ENCODE measurements at places on chromosomes 6 and 20.

DNA sequence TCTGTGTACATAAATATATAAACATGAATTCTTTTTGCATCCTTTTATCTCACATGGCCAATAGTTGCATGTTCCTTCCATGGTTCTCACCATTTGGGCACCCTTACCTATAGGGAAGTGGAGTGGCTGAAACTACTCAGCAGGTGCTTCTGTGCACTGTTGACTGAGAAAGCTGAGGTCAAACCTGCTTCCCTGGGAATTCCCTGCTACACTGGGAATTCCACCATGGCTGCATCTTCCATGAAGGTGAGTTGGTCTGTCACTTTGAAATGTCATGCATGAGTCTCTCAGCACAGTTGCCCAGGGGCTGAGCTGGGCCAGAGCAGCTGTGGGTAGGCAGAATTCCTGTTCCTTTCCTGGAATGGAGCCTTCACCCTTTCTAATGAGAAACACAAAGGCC, 193.8 kb upstream of the PRSS16 start:
- no peak for DNase-seq

GRCh38 chr20:39624316-39624715, 662.2 kb downstream of the DHX35 start:
- no peak for DNase-seq

- DNase-seq: no peak
Observed at GRCh38 chr6:140563728-140564127, 1189.3 kb upstream of the CITED2 start.

GRCh38 chr20:22245139-22245538, 339.2 kb downstream of the FOXA2 start:
- DNase-seq: no peak

DNA sequence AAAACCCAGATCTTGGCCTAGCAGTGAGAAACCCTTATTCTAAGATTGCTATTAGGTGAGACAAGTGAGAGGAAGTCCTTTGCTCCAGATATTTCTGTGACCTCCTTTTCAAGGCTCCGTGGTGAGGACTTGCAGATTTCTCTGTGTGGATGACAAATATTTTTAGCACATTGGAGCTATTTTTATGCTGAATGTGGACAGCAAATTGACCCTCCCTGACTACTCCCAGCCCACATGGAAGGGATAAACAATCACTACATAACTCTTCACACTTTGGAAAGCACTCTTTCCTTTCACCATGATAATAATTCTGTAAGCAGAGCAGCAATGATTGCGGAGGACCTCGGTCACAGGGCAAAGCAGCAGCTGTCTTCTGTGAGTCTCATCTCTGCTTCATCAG, 88.0 kb upstream of the ADGRF1 start:
- no peak for DNase-seq

DNA sequence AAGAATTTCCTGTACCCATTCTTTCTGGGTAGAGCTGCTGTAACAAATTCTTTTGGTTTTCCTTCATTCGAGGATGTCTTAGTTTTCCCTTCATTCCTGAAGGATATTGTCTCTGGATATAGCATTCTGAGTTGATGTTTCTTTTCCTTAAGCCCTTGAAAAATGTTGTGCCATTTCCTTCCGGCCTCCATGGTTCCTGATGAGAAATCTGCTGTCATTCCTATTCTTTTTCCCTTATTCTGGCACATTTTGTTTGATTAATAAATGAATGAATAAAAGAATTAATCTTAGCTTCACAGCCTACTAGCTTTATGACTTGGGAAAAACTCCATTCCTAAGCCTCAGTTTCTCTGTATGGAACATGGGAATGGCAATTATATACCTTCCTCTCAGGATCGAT, 173.1 kb downstream of the EYA2 start:
- DNase-seq: no peak

DNA sequence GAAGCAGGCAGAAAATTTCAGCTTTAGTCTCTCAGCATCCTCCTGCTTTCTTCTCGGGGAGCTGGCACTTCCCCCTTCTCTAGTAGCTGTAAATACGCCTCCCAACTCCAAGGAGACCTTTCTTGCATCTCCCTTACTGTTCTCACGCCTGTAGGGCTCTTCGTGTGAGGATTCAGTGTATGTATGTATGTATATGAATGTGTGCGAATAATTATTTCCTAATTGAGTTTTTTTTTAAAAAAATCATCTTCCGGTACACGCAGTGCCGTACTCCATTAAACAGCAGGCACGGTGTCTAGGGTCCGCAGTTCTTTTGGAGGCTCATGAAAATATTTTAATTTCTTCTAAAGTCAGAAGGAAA, 85.4 kb downstream of the HFE start:
- DNase-seq: peak; percentile 56

- DNase-seq: no peak
Observed at GRCh38 chr6:30360139-30360538, 15.2 kb downstream of the RPP21 start.

DNA sequence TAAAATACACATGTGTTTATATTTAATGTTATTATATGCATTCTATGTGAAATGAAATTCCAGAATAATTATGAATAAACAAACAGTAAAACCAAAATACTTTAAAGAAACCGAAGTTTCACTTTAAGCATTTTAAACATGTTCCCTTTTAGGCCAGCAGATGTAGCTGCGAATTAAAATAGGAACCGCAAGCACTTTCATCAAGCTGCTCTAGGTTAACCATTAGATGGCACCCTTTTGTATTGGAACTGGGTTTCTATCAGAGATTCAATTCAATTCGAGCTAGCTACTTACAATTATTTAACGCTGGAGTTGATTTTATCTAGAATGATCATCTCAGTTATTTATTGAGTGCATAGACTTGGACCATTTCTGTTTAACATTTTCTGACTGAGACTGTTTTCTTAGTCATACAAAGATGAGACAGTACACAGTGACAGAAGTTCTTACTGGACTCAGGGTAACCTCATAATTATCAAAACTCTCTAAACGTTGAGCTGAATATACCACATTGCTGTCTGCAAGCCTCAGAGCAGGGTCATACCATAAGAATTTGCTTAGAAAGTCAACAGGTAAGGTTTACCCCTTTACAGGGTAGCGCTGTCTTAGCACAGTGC, 8.5 kb downstream of the TMEM242 start:
- DNase-seq: peak; percentile 75

DNA sequence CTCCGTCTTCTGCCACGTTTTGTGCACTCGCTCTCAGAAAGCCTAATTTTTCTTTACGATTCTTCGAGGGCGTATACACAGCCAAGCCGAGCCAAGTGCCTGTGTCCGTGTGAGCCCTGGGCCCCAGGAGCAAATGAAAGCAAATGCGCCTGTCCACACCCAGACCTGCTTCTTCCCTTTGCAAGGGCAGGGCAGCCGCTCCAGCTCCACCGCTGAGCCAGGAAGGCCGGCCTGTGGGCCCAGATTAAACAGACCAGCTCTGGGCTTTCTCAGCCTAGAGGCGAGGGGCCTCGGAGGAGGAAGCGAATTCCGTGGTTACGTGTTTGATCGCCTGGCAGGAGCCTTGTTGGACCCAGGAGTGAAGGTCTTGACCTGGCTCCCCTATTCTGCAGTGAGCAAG, 184.6 kb downstream of the SMOC2 start:
- no peak for DNase-seq

GRCh38 chr6:133550026-133550425, 308.9 kb downstream of the EYA4 start:
- no peak for DNase-seq

GRCh38 chr6:54361188-54361587, 52.9 kb downstream of the TINAG start:
- DNase-seq: no peak

GRCh38 chr20:48682529-48683363, 145.1 kb downstream of the PREX1 start:
- DNase-seq: no peak

GRCh38 chr20:20495729-20496503, 128.0 kb downstream of the INSM1 start:
- DNase-seq: no peak

DNA sequence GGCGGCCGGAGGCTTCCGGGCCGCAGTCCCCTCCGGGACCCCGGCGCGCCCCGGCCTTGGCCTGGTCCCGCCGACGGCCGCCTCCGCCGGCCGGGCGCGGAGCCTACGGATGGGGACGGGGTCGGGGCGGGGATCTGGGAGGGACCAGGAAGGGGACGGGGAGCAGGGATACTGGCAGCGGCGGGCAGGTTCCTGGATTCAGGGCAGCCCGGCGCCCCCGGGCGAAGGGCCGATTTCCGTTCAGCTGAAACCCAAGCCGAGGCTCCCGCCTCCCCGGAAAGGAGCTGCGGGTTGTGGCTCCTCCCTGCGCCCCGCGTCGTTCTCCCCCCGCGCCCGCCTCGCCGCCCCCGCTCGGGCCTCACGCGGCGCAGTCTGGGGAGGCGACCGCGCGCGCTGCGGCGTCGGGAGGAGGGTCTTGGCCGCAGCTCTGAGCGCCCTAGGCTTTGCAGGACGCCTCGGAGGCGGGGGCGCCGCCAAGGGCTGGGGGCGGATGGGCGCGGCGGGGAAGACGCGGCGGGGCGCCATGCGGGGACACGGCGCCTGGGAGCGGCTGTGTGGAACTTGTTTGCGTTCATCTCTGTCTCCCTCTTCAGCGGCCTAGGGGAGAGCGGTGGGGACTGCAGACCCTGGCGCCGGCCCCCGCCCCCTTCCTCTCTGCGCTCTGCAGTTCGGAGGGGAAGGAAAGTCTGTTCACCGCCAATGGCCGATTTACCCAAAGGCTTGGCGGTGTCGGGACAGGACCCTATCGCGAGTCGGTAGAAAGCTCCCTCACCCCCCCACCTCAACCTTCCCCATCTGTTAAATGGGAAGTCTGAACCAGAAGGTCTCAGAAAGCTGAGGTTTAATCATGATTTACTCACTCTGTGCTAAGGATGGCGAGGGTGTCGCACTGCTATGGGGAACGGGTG, 22.7 kb upstream of the TMEM181 start:
- no peak for DNase-seq

DNA sequence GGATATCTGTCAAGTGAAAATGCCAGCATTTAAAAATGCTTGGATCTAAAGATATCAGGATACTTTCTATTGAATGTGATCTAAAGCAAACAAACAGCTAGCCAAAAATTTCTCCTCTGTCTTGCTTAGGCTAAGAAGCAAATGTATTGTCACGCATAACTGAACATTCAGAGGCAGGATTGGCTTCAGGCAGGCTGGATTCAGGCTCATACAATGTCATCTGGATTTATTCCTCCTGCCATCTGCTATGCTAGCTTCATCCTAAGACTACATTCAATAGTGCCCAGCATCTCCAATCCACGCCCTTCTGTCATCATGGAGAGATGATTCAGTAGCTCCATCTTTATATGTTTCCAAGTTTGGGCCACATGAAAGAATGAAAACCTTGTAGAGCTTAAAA, 27.1 kb downstream of the PFDN4 start:
- no peak for DNase-seq

- peak; percentile 81 for DNase-seq
Observed at GRCh38 chr20:2299301-2299700, 3.5 kb downstream of the TGM3 start.

DNA sequence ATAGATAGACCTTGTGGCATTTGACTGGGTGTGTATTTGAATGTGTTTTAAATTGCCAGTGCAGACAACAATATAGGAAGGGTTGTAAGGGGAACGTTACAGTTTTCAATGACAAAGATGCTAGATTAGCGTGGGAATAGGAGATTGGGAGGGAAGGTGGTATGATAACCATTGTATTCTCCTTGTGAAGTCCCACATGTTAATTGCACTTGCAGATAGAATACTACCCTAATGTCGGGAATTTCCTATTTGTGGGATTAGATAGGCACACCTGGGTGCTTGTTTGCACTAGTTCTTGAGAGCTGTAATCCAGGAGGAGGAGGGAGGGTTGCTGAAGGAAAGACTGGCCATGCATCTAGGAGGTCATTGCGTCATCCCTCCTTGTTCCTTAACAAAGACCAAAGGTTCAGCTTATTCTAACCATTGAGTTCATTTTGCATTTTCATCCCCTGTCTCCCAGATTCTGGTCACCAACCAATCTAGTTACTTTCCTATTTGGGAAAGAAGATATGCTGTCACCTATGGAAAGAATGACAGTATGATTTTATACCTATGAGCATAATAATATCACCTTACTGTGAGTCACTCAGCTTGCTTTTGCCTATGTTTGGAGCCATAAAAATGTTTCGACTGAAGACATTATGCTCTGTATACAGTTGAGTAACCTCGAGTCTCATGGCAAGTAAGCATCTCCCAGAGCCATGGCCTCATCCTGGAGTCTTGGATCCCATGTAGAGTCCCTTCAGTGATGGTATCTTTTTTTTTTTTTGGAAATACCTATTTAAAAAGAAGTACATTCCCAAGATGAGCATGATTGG, 201.5 kb downstream of the DTNBP1 start:
- DNase-seq: no peak

GRCh38 chr20:4112481-4113421, 97.4 kb upstream of the RNF24 start:
- DNase-seq: peak; percentile 37

- no peak for DNase-seq
Observed at GRCh38 chr6:135395136-135395535, 102.4 kb downstream of the AHI1 start.

- DNase-seq: no peak
Observed at GRCh38 chr6:111800259-111800765, 72.9 kb downstream of the FYN start.

DNA sequence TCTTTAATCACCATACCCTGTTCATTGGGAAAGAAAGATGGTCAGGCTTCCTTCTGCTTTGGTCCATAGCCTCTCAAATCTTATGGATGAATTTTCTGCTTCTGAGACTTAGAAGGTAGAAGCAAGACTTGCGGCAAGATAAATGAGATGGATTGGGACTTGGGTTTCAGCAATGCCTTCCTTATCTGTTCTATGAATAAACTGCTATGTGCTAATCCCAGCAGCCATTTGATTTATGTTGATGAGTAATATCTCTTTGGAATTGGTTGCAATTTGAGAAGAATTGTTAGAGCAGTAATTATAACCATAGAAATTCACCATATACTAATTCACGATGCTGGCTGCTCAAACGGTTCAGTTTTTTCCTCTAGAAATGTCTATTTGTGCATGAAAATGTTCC, 48.3 kb downstream of the TXLNB start:
- DNase-seq: no peak

GRCh38 chr6:21213492-21213891, 380.1 kb upstream of the SOX4 start:
- no peak for DNase-seq

GRCh38 chr6:113819169-113819830, 37.8 kb upstream of the MARCKS start:
- peak; percentile 32 for DNase-seq

- DNase-seq: no peak
Observed at GRCh38 chr20:63310265-63310991, 17.4 kb downstream of the COL20A1 start.

DNA sequence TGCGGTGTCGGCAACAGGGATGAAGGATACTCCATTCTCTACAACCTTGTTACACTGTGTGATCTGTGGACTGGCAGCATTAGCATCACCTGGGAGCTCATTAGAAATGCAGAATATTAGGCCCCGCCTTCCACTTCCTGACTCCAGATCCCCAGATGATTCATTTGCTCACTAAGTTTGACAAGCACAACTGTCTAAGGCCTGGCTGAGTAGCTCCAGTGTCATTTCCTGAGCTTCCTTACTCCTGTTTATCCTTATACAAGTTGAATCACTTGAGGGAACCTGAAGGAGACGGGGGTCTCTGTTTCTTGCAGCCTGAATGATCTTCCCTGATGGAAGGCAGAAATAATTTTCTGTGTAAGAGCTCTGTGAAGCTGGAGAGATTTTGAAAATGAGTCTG, 32.7 kb upstream of the PROKR2 start:
- no peak for DNase-seq

Measured in suppressor macrophage treated with lipopolysaccharide for 4 hours (primary cell).